Upper lobe of right lung (tissue), 1 donor: ENCODE measurements at places on chromosomes 6 and 20.

DNA sequence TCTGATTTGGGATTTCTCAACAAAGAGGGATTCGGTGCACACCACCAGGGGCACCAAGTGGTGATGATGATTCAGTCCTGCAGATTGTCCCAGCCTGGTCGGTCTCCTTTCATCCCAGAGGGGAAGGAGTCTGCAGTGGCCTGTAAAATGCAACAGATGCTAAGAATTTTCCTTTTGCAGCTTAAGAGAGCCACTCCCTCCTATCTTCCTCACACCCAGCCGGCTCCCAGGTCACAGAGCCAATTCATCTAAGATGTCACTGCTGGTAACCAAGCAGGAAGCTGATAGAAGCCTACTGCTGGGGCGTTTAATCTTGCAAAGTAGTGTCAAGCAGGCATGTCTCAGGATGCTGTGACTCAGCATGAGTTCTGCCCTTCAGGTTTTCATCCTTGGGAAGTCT is 203.8 kb upstream of the LRFN2 start:
- DNase-seq = no peak

DNA sequence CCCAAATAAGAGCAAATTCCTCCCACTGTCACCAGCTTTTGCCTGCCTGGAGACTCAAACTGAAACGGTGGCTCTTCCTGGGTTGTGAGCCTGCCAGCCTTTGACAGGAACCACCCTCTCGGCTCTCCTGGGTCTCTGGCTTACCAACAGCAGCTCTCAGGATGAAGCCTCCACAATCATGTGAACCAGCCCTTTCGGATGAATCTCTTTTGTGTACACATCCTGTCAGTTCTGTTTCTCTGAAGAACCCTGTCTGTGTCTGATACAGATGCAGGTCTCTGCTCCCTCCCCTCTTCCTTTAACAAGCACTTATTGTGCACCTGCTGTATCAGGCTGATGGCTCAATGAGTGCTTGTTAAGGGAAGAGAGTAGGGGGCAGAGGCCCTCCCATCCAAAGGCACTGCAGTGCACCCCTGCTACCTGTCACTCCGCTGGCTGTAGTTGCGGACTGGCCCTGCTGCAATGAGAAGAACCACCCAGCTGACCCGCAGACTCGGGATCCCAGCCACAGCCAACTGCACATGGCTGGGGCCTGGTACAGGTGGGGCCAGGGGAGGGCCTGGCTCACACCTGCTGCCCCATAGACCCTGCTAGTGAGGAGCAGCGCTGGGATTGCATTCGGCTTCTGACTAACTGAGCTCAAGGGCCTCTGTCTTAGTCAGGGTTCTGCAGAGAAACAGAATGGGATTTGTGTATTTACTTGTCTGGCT is 120.1 kb upstream of the PMEPA1 start:
- no peak for DNase-seq

GRCh38 chr6:11194356-11195218 is 37.9 kb downstream of the NEDD9 start:
- DNase-seq = no peak

DNA sequence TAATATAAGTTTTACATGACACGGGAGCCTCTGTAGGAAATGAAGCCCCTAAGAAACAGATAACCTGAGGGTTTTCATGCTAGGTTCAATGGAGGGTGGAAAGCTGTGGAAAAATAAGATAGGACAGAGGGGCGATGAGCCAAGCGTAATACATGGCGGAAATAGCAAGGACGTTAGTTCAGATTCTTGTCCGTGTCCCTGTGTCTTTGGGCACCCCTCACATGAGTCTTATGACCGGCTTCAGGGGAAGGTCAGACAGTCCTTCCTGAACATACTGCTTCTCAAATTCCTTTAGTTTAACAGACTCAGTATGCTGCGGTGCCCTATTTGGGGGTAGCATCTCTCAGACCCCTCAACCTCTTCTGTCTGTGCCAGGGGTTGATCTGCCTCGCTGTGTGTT is 20.8 kb downstream of the EFCAB8 start:
- no peak for DNase-seq

DNA sequence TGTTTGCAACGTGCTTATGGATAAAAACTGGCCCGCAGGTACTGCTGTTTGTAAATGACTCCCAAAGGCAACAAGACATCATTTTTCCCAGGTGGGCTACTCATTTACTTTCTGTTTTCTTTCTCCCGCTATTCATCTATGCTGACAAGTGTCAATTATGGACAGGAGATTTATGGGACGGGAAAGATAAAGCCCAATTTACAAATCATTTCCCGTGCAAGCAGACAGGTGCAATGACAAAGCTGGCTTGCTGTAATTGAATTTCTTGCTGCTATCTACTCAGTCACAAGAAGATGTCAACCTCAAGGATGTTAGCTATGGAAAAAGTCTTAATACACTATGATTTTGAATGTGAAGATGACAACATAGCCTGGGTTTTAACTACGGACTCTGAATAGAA is 125.5 kb downstream of the EPHA7 start:
- no peak for DNase-seq

DNA sequence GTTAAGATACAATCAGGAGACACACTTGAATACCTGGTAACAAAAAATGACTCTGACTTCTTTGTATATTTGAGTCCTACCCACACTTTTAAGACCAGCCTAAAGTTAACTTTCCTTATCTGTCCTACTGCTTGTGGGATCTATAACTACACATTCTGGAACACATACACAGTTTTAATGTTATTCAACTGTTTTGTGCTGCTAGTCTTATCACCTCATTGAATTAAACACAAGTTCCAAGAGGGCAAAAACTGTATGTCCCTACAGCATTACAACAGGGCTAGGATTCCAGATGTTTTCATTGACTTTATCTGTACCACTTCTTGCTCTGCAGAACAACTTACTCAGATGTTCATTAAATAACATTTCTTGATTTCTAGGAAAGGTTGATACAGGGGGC is 2.8 kb downstream of the HMGN3 start:
- no peak for DNase-seq

DNA sequence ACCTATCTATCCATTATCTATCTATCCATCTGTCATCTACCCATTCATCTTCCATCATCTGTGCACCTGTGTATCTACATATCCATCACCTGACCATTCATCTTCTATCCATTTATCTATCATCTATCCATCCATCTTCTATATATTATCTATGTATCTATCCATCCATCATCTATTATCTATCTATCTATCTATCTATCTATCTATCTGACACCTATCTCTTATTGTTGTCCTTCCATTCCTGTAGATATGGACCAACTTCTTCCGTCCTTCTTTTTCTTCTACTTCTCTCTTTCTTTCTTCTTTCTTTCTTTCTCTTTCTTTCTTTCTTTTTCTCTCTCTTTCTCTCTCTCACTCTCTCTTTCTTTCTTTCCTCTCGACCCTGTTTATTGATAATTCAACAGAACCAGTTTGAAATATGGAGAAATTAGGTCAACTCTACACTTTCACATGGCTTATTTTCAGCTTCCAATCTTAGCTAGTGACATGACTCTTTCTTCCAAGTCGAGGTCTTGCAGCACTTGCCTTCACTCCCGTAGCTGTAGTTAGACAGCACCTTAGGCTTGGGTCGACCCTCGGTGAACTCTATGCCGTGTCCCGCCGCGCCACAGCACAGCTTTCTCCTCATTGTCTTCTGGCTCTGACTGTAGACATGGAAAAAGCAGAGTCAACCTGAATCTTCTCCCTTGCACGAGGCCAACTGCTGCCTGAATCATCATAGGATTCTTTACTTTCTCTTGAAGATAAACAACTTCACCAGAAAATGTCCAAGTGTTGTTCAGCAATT is 110.4 kb upstream of the EXOC2 start:
- no peak for DNase-seq

DNA sequence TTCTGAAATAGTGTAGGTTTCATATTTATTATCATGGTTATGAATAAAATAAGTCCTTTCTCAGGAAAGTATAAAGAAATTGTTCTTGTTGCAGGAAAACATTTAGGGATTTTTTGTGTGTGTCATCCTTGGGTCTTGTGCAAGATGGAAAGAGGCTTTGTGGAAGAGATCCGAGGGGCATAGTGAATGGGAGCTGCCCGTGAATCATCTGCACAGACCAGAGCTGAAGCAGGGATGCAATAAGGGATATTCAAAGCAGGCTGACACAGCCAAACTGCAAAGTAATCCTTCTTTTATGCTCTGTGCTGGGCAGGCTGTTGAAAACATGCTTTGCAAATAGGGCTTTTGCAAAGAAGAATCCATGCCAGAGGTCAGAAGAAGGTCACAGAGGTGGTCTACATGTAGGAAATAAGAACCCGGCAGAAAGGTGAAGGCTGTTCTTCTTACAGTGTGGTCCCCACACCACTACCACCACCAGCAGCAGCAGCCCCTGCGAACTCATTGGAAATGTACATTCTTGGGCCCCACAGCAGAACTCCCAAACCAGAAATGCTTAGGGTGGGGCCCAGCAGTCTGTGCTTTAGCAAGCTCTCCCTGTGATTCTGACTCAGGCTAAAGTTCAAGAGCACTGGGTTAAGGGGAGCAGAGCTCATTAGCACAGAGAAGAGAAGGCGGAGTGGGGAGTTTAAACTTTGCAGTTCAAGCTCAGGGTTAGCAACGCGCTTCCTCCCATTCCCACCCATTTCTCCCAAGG is 237.6 kb downstream of the QKI start:
- no peak for DNase-seq

- no peak for DNase-seq
Observed at GRCh38 chr6:27700337-27700736, 211.9 kb downstream of the OR2B2 start.

DNA sequence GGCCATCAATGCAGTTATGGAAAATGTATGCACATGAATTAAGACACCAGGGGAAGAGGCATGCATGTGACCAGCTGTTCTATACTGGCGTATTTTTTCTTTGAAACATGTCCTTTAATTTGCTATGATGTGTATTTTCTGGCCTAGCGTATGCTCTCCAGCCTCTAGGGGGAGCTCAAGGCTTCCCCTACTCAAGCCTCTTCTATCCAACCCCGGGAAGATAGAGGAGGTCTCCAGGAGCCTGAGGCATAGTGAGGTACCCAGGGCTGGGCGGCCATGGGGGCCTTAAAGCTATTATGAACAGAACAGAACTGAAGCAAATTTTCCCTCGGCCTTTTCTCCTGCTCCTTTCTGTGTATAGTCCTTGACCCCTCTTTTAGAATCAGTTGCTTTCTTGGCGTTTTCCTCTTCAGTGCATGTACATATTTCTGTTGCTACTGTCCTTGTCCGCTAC is 528.9 kb downstream of the MAFB start:
- DNase-seq = peak; percentile 64

DNA sequence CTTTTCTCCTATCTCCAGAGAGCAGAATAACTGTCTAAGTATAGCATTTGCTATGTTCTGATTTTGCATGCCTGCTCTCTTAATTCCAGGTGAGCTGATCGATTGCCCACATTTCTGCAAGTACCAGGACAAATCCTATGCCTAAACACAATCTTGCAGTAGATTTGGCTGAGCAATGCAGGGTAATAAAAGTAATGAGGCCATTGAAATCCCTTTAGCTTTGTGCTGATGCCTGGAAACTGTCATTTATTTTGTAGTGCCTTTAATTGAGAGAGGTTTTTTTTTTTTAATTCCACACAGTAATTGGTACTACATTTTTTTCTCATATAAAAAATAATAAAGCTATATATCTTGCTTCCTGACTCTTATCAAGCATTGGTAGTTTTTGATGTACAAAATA is 252.3 kb downstream of the NKAIN2 start:
- no peak for DNase-seq

GRCh38 chr6:130107710-130108109 is 89.3 kb downstream of the L3MBTL3 start:
- no peak for DNase-seq

- DNase-seq = no peak
Observed at GRCh38 chr6:135128268-135128914, 52.7 kb upstream of the MYB start.

- peak; percentile 89 for DNase-seq
Observed at GRCh38 chr6:30744054-30744805, at the start of gene IER3. Gene IER3, minus strand, starts transcription at chr6:30744547. Its CDS starts 29 bp downstream, at chr6:30744518.
